ENCODE measurements at places on chromosomes 2 and 18.

GRCh38 chr2:208643145-208643544, 236.6 kb downstream of the PTH2R start:
- DNase-seq = no peak

DNA sequence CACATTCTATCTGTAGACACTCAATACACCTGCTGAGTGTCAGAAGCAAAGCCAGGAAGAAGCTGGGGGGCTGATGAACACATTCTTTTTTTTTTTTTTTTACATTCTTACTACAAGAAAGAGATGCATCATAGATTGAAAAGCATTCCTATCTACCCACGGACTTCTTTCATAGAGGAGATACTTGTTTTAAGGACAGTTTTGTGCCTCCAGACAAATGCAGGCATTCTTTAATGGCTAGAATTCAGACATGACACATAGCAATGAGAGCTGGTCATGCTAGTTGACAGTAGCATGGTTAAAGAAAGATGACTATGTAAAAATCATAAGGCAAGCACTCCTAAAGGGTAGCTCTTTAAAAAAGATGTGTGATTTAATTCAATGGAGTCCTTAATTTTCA, 110.2 kb downstream of the EPHA4 start:
- DNase-seq = no peak

DNA sequence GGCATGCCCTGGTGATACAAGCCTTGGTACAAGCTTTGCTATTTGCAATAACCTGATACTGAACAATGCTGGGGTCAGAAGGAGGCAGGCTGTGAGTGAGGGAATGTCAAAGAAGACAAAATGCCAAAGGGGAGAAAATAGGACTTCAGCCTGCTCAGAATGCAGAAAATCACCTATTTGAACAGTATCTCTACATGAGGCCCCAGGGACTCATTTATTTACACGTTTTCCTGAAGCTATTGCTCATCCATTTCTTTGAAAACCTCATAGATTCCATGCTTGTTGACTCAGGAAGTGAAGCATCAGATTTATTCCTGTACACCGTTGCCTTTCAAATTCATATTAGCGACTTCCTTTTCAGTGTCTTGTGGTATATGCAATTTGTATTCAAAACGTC, 69.4 kb upstream of the CBLN2 start:
- no peak for DNase-seq

- DNase-seq = no peak
Observed at GRCh38 chr2:196244516-196244915, 73.1 kb upstream of the STK17B start.

DNA sequence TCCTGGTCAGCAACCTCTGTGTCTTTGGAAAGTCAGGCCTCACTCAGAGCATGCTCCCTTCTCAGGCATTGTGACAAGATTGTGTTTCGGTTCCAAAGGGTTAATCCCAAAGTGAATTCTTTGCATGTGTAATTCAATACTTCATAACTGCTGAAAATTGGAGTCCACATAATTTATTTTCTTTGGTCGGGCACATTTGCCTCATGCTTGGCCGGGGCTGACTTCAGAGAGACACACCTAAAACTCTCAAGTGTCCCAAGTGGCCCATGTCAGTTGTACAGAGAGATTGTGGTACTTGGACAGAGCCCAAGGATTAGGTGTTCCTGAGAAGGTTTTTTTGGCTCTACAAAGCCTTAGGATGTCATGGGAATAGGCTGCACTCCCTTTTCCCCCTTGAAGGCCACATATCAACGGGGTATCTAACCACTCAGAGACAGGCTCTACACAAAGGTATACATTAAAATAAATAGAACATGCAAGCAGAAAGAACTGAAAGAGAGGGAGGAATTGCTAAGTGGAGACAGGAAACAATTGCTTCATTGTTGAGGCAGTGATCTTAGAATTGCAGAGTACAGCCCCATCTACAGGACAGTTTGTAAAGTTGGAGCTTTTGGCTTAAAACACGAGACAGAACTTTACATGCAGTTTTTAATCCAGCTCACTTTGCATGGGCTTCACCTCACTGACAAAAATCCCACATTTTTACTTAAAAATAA, 1232.3 kb upstream of the ZEB2 start:
- no peak for DNase-seq

DNA sequence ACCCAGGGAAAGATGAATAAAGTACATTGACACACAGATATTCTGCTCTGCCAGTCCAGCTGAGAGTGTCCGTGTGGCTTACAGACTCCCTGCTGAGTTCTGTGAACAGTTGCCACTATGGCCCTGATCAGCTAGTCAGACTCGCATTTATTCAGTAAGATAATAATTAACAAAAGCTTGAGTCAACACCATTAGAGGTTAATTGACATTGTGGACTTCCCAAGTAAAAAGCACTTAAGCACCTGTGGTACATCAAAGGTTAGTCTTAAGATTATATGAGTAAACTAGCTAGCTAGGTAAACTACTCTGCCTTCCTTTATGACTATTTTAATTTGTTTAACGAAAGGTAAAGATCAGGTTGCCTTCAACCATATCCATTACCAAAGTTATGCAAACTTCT, 33.7 kb downstream of the ANKRD30B start:
- DNase-seq = no peak

- DNase-seq = no peak
Observed at GRCh38 chr2:122734766-122735424, 979.4 kb downstream of the TSN start.

GRCh38 chr18:72140007-72140406, 404.1 kb downstream of the CBLN2 start:
- DNase-seq = no peak

- no peak for DNase-seq
Observed at GRCh38 chr2:229852565-229852964, 69.2 kb downstream of the TRIP12 start.

GRCh38 chr2:181371195-181371594, 86.0 kb upstream of the ITGA4 start:
- no peak for DNase-seq

- DNase-seq = no peak
Observed at GRCh38 chr2:152405206-152406118, 70.5 kb downstream of the FMNL2 start.

DNA sequence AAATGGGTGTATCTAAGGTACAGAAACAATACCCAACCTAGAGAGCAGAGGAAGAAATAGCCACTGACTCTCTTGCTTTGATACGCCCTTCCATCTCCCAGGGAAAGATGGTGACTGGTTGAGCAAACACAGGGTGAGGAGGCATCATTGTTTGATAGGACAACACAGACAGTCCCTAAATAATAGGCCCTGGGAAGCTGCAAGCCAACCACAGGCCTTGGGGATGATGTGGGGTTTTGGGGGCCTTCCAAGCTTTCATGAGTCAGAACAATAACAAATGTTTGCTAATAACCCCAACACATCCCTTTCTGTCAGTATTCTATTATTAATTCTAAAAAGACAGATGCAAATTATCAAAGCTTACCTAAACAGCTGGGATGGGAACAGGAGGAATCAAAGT, 9.8 kb downstream of the LGALSL start:
- DNase-seq = no peak

DNA sequence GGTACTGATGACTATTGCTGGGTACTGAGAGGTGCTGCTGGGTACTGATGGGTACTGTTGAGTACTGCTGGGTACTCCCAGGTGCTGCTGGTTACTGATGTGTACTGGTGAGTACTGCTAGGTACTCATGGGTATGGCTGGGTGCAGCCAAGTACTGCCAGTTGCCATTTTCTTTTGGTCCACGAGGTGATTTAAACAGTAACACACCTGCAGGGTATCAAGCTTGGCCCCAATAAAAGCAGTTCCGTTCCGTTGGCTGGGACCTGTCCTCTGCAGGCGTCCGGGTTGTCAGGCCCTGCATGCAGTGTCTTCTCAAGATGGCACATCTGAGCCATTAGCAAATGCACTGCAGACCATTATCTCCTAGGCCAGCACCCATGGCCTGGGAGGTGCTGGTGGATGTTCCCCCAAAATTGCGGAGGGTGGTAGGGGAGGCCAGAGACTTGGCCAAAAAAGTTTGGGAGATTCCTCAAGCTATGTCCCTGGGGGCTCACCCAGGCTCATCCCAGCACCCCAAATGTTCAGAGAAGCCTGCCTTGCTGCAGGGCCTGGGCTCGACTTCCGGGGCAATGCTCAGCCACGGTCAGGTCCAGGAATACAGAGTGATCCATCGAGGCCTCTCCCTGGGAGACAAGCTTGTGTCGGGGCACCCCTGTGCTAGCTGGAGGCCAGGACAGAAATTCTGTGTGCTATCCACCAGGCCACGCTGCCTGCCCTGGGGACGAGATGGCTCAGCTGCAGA, 165.2 kb downstream of the TWIST2 start:
- DNase-seq = no peak

GRCh38 chr2:238496756-238497609, 70.3 kb downstream of the ASB1 start:
- DNase-seq = no peak

GRCh38 chr18:62682371-62682770, 33.0 kb upstream of the PHLPP1 start:
- no peak for DNase-seq

GRCh38 chr2:85929096-85930050, 40.6 kb upstream of the ST3GAL5 start:
- no peak for DNase-seq

DNA sequence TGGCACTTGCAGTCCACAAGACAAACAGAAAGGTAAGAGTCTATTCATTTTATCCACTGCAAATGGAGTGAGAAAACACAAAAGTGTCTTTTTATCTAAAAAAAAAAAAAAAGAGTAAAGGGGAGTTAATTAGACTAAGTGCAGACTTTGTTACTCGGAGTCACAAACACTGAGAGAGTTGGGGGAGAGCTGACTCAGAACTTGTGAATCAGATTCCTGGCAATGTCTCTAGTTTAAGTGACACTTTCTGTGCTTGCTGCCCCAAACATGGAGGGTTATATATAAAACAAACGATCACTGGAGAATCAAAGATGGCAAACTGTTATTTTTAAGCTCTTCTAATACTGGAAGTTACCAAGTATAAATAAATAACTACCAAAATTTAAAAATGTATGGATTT, 505.8 kb upstream of the NRP2 start:
- no peak for DNase-seq

- DNase-seq = no peak
Observed at GRCh38 chr2:240647503-240648154, 22.3 kb downstream of the GPR35 start.

- no peak for DNase-seq
Observed at GRCh38 chr2:80459028-80459427, 154.5 kb upstream of the LRRTM1 start.

GRCh38 chr2:234686088-234686890, 189.4 kb upstream of the ARL4C start:
- DNase-seq = no peak

DNA sequence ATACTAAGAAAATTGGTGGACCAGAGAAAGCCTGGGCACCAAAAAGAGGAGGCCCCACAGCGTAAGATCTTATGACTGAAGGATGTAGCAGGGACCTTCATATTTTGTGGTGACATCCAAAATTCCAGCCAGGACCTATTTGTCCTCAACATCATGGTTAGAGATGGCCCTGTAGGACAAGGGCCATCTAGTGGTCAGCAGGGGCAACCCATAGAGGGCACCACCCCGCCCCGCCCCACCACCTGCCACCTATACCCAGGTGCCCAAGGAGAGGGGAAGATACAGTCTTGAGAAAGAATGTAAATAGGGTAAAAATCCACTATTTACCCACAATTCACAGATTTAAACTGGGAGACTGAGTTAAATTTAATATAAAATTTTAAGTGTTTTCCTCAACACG, 59.6 kb upstream of the TMEM163 start:
- no peak for DNase-seq

GRCh38 chr2:34985474-34985873, 1370.1 kb upstream of the CRIM1 start:
- no peak for DNase-seq

- no peak for DNase-seq
Observed at GRCh38 chr2:38064801-38065501, 11.0 kb downstream of the CYP1B1 start.

- no peak for DNase-seq
Observed at GRCh38 chr2:48122166-48122565, 215.9 kb upstream of the FBXO11 start.

DNA sequence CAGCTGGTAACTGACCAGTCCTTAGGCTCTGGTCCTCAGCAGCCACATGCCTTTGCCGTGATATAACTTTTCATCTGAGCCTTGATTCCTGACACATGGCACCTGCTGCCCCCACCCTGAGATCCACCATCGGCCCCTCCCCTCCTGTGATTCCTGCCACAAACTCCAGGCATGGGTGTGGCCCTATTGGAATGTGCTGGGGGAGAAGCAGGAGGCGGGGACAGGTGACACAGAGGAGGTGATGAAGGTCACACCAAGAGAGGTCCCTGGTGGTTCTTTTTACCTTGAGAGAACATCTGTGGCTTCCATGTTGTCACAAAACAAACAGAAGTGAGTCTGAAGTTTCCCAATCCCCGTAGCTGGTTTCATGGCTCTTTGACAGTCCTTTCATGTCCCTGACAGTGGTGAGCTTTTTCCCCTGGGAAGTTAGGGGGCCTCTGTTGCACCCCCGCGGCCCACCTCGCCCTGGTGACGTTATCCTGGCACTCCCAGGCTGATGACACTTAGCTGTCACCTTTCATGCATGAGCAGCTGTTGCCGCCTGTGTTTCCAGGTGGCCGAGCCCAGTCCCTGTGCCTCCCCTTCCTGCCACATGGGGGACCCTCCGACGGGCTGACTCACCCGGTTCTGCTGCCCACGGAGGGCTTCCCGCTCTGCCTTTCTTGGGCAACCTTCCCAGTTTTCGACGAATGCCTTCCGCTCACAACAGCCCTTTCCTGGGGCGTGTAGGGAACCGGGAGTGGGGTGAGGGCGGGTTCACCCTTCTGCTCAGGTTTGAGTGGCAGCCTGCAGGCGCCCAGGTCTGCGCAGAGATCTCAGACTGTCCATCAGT, 66.3 kb upstream of the GLI2 start:
- DNase-seq = no peak

- DNase-seq = peak; percentile 67
Observed at GRCh38 chr2:201116959-201117734, 1.2 kb downstream of the CFLAR start.

DNA sequence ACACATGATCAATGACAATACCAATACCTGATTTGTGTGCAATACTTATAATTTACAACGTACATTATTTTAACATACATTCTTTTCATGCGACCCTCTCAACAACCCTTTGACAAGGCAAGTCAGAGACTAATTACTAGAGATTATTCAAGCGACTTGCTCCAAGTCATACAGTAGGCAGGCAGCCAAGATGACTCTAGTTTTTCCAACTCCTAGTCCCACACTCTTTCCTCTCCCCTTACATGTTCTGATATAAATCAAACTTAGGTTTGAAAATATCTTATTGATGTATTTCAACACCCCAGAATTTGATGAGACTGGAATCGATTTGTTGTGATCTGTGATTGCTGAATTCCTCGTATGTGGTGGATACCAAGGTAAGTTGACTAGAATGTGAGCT, 8.0 kb upstream of the CYP27C1 start:
- no peak for DNase-seq

DNA sequence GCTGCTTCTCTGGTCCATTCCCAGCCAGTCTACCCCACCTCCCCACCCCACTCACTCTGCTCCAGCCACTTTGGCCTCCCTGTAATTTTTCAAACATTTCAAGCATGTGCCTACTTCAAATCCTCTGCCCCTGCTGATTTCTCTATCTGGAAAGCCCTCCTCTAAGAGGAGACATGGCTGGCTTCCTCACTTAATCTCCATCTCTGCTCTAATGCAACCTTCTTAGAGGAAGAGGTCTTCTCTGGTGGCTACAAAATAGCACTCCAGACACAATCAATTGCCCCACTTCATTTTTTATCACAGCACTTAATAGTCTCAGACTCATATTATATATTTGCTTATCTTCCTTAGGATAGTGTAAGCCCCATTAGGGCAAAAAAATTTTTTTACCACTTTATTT, 161.1 kb upstream of the SLC39A10 start:
- DNase-seq = no peak

- no peak for DNase-seq
Observed at GRCh38 chr18:43081396-43081795, 34.1 kb downstream of the RIT2 start.

All from pancreas (tissue), 10 donors.